Fibroblast of skin of right biceps (primary cell): ENCODE measurements at places on chromosomes 3 and 15.

GRCh38 chr15:100783291-100783690, 96.3 kb upstream of the ALDH1A3 start:
- no peak for DNase-seq

GRCh38 chr3:78066287-78066686, 1026.4 kb downstream of the ROBO2 start:
- DNase-seq = no peak

DNA sequence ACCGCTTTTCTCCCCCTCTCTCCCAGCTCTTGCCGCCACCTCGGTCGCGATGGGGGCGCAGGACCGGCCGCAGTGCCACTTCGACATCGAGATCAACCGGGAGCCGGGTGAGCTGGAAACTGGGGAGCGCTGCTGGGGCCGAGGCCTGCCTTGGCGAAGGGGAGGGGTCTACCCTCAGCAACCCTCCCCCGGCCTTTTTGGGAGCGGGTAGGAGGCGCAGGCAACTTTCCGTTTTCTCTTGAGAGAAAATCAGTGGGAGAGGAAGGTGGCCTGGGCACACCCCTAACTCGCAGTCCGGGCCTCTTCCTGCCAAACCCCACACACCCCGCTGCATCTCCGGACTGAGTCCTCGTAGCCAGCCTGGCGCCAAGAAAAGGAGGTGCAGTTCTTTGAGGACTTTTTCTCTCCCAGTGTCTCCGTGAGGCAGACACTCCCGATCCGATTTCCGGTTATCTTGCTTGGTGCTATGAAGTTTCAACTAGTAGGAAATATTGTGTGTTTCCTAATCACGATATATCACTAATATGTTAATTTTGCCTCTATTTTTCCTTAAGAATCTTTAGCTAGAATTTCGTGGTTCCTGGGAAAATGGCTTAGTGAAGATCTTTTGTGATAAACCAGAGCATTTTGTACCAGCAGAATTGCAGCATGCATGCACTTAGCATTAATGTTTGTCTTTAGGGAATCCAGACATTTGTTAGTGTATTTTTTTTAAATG, 631 bp downstream of the NKTR start:
- DNase-seq = peak; percentile 70

DNA sequence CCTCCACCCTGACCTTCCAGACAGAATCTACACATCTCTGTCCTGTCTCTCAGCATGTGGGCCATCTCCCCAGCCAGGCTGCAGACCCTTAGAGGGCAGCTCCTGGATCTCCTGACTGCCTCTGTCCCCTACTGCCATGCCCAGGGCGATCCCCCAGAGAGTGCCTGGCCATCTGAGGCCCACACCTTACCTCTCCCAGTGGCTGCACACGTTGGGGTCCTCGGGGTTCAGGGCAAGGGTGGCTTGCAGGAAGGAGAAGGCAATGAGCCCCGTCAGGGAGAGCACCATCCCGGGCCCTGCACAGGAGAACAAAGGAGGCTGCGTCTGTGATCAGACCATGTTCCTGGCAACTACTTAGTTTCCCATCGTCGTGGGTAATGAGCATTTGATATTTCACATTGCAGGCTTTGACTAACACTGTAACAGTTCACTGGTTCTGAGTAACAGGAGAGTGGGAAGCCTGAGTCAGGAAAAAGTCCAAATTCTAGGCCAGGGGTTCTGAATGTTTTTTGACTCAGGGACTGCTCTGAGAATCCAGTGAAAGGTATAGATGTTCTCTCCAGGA, 125.4 kb downstream of the MEGF11 start:
- DNase-seq = no peak

DNA sequence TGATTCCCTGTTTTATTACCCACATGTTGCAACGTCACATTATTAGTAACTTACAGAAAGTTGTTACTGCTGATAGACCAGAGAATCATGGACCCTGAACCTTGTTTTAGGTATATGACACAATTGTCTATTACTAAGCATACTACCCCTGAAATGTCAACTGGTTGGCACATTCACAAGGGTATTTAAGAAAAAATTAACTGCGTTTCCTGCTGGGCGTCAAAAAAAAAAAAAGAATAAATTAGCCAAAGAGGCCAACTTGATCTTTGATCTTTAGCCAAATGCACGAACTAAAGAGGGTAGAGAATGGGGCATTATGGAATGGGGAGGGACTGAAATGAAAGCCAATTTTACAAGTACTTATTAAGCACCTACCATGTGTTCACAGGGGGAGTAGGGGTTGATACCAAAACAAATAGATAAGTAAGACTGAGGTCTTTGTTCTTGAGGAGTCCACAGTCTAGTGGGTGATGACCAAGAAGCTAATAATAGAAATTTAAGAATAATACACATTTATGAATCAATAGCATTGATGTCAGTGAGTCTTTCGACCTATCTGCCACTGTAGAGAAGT, 17.8 kb upstream of the MUC13 start:
- DNase-seq = no peak

GRCh38 chr3:196712514-196713413, 587 bp downstream of the PIGX start:
- no peak for DNase-seq

DNA sequence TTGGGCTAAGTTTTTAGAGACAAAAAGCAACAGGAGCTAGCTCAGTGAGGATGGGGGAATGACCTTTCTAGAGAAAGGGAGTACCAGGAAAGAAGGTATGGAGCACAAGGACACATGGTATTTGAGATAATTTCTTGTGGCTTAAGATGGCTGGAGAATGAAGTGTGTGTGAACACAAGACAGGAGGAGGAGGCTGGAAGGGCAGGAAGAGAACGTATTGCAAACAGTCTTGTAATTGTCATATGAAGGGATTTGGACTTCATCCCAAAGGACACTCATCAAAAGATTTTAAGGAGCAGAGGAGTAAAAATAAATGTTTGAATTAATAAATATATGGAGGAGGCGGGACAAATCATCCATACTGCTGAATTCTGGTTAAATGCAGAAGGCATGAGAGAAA, 268.6 kb upstream of the NR2E3 start:
- no peak for DNase-seq
